IPS DF 6.9 (cell line): ENCODE measurements at places on chromosomes 7 and 10.

- no peak for DNase-seq
Measured at GRCh38 chr7:72710983-72711382, 117.0 kb downstream of the TYW1B start.

- no peak for DNase-seq
Measured at GRCh38 chr10:110822035-110822711, 49.6 kb upstream of the PDCD4 start.

- DNase-seq: no peak
Measured at GRCh38 chr7:42698600-42699374, 213.1 kb downstream of the C7orf25 start.

- no peak for DNase-seq
Measured at GRCh38 chr7:70736715-70737460, 395.1 kb upstream of the GALNT17 start.

GRCh38 chr10:32112055-32112454, 55.8 kb upstream of the KIF5B start:
- DNase-seq: no peak

DNA sequence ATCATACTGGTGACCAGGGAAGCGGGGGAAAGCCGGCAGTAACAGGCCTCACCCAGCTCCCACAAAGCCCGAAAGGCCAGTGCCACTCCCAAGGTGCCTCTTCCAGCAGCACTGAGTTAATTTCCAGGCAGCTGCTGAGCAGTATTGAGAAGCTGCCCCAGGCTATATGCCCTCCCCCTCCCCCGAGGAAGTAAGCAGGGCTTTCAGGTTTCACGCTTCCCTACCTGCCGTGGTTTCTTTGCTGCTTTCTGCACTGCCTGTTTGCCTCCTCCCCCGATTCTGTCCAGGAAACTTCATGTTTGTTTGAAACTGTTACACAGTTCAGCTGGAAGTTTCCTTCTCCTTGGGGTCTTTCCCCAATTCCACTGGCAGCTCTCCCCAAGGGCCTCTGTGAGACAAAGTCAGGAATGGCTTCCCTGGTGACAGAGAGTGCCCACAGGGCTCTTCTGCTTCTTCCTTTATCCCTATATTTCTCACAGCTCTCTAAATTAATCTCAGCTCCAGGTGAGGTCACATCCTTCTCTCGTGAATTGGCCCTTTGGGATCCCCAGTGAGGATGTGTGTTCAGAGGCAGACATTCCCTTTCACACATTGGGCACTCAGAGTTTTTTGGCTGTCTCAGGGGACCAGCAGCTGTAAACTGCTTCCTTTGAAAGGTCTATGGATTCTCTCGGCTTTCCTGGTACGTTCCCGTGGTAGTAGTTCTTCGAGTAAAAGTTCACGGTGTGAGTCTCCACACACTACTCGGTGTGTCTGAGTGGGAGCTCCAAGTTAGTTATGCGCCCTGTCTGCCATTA, 19.4 kb downstream of the C1GALT1 start:
- DNase-seq: no peak

DNA sequence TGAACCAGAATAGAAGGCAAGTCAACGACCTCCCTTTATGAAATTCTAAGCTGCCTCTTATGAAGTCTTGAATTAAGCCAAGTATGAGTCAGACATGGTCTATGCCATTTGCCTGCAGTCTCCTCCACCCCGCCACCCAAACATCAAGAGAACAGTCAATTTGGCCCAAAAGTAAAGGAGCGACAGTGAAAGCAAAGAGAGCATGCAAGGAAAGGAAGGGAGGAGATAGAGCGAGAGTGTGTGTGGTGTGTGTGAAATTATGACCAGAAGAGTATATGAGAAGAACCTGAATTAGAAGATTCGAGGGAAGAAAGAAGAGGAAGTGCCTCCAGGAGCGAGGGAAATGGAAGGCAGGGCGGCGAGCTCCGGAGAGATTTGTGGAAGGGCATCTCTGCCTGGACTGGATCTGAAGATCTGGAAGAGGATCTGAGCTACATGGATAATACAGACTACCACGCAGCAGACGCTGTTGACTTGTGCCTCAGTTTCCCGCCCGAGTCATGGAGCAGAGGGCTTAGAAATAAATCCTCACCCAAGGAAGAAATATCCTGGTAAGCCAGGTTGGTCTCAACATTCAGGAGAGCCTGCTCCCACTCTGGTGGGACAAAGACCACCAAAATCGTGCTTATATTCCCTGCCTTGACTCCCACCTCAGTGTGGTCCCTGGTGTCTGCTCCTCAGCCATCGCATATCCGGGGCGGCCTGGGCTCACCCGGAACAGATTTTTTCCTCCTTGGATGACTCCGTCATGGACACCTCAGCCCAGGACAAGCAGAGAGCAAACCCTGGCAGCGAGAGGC, 459 bp downstream of the ZDHHC6 start:
- DNase-seq: no peak

- DNase-seq: no peak
Measured at GRCh38 chr10:129393812-129394211, 73.2 kb upstream of the MGMT start.

DNA sequence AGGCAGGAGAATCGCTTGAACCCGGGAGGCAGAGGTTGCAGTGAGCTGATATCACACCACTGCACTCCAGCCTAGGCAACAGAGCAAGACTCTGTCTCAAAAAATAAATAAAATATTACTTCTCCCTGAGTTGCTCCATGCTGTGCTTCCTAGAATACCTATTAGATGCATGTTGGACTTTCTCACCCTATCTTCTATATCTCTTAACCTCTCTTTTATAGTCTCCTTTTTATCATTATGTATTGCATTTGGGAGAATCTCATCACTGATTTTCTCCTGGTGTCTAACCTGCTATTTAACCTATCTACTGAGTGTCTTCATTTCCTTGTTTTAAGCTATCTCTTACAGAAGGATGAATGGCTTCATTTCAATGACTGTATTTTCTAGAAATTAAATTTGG, 32.1 kb upstream of the NANOS1 start:
- DNase-seq: no peak

- DNase-seq: no peak
Measured at GRCh38 chr7:156618780-156619367, 21.7 kb upstream of the RNF32 start.
